ENCODE measurements at places on chromosomes 7 and 10. TPM values are rescaled to one million over a fixed set of nuclear protein-coding genes. Genes with fewer than 3 reads are reported as not detected.

- no peak for DNase-seq
Measured at GRCh38 chr7:3636131-3636860, 335.2 kb downstream of the SDK1 start.

The CYP3A5 gene
- polyA plus RNA-seq, result 17.1 TPM

DNA sequence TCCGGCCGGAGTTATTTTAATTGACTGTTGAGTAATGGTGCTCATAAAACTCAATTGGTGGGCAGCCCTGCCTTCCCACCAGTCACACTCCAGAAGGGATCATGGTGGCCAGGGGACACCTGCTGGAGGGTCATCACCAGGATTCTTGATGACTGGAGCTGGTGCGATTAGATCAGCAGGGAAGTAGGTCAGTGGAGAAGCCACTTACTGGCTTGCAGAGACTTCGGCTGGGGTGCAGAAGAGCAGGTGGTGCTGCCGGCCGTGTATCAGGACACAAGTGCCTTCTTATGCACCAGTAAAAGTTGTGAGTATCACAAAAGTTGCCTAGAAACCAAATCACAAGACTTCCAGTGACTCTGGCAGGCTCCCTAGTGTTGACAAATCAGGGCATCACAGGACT lies 82.6 kb upstream of the CHCHD3 start:
- DNase-seq, result no peak

- DNase-seq, result no peak
Measured at GRCh38 chr10:5416981-5417380, 4.6 kb downstream of the NET1 start.

The IDI2 gene
- not detected for polyA plus RNA-seq

DNA sequence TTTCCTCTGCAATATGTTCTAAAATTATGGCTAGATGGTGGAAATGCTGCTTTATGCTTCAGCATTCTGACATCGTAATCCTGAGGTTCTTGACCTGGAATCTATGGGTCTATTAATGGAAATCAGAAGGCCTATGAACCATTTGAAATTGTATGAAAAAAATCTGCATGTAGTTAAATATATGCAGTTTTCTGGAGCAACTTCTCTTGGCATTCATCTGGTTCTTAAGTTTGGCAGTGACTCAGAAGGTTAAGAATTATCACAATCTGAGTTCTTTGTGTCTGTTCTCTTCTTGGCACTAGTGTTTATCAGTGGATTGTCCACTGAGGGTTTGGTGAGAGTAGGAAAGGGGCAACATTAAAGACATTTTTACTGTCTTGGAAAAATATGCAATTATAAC lies 71.1 kb upstream of the FZD1 start:
- DNase-seq, result no peak

The DDC gene
- 8.5 TPM for polyA plus RNA-seq

DNA sequence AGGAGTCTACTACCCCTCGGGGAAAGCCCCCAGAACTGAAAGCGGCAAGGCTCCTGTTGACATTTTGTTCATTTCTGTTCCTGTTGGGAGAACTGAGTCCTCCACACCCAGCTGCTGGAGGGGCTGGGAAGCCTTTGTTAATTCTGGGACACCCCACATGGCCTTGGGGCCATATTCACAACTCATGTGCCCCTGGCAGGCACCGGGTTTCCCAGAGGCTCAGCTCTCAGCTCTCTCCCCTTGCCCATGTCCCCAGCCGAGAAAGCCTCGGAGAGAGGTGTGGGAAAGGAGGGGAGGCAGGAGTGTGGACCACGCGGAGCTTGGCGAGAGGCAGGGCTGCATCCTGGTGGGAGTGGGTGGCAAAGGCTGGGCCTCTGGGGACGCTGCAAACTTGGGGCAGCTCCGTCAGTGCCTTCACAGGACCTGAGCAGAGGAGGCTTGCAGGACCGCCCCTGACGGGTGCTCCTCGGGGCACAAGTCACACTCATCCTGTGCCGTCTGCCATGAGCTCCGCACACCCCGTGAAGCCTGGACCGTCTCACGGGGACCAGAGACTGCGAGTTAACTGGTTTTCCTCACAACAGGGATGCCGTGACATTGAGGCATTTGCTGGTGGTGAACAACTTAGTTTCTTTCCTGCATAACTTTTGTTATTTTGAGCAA lies 140.9 kb downstream of the DNAJB6 start:
- no peak for DNase-seq

The SMO gene
- 64.4 TPM for polyA plus RNA-seq

DNA sequence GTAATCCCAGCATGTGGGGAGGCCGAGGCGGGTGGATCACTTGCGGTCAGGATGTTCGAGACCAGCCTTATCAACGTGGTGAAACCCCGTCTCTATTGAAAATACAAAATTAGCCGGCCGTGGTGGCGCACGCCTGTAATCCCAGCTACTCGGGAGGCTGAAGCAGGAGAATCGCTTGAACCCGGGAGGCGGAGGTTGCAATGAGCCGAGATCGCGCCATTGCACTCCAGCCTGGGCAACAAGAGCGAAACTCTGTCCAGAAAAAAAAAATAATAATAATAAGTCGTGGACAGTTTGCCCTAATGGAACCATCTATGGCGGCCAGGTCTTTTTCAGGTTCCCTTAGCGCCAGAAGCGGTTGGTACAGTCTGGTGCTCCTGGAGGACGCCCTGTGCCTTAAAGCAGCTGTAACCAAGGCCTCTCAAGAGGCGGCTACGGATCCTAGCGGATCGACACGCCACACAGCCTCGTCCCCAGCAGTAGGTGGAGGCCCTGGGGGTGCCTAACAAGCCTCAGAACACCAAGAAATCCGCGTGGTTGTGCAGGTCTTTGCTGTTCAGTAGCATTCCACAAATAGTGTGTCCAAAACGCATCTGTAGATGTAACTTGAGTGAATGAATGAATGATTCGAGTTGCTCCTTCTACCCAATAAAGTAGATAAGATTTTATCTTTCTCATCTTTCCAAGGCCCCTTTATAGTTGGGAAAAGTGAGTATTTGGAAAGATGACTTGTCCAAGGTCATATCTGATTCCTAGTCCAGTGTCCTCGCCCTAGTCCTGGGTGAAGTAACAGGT lies 982 bp downstream of the PGAM1 start:
- DNase-seq, result peak; percentile 74

- DNase-seq, result peak; percentile 43
Measured at GRCh38 chr7:86833360-86833759, 189.7 kb downstream of the GRM3 start.

The GIMAP7 gene
- 39.7 TPM for polyA plus RNA-seq

GRCh38 chr7:129789652-129790051 lies 163.1 kb downstream of the UBE2H start:
- DNase-seq, result no peak

- no peak for DNase-seq
Measured at GRCh38 chr10:78964952-78965633, 103.7 kb upstream of the ZMIZ1 start.

GRCh38 chr10:78351809-78352208 lies 318.1 kb downstream of the RPS24 start:
- no peak for DNase-seq

DNA sequence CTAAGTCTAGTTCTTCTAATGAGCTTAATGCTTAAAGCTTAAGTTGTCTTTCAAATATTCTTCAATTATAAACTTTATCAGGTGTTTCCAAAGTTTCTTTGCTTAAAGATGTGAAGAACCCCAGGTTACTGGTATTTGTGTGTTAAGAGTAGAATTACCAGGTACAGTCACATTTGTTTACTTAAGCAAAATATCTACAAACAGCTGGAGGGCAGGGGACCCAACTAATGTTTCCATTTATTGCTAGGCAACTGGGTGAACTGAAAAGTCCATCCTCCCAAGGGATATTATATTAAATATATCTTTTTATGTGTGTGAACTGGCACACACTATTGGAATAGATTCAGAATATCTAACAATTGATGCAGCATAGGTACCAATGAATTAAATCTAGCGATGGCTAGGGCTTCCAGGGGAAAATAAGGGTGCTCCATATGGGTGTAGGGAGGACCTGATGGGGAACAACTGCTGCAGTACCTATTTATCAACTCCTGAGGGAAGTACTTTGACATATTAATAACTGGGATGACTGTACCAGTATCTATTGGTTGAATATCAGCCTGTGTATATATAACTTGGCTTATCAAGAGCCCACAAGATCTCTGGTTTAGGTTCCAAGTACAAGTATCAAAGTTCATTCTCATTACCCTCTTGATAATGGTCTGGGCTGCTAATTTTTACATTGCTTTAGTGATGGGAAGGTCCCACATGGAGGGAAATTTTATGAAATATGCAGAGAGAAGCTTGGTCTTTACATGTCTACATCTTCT lies 10.3 kb upstream of the AGR3 start:
- no peak for DNase-seq

The SPDYE1 gene
- polyA plus RNA-seq, result 1.7 TPM

GRCh38 chr7:28104041-28104541 lies 76.5 kb downstream of the JAZF1 start:
- DNase-seq, result no peak
